Stimulated activated CD4-positive, alpha-beta T cell treated with anti-CD3 and anti-CD28 coated beads, TNF-alpha, amount 100 ng/mL, for 24 hours (primary cell): ENCODE measurements at places on chromosomes 7 and 10.

DNA sequence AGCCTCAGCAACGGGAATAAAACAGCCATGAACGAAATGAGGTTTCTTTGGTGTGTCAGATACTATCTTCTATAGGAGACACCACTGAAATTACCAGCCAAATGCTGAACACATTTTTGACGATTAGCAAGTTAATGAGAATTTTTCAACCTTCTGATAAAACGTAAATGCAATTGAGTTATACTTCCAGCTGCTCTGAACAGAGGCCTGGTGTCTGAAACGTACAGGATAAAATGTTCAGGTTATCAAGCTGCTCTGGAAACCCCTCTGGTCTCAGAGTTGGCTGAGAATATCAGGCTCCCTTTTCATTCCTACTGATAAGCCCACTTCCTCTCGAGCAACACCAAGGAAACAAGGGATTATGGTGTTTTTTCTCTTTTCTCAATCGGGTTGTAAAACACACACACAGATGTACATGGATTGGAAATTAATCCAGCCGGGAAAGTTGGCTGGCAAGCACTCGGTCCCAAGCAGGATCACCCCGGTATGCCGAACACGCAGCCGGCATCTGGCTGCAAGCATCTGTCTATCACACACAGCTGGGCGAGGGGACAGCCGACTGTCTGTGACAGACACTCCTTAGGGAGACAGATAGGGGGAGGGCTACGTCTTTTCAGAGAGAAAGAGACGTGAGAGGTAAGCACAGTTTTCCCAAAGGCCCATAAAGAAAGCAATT, 171.8 kb downstream of the PRKAG2 start:
- DNase-seq, result no peak

DNA sequence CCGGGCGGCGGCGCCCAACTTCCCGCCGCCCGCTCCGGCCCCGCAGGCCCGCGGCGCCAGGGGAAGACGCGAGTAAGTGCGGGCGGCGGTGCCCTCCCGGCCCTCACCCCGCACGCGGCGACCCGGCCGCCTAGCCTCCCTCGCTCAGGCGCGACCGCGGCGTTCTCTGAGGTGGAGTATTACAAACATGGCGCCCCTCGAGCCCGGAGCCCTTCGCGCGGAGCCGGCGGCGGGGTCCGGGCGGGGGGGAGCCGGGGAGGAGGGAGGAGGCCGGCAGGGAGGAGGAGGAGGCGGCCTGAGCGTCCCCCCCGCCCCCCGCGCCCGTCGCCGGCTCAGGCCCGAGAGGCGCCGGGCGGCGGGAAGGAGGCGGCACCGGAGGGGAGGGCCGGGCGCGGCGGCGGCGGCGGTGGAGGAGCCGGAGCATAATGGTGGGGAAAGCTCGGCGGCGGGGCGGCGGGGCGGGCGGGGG, at the start of gene ZMYND11:
TSS of gene ZMYND11 (plus strand) at position 324 of the 469 bp plus-strand sequence. CDS start 44,558 bp downstream, outside the sequence.
- DNase-seq, result peak; percentile 50

DNA sequence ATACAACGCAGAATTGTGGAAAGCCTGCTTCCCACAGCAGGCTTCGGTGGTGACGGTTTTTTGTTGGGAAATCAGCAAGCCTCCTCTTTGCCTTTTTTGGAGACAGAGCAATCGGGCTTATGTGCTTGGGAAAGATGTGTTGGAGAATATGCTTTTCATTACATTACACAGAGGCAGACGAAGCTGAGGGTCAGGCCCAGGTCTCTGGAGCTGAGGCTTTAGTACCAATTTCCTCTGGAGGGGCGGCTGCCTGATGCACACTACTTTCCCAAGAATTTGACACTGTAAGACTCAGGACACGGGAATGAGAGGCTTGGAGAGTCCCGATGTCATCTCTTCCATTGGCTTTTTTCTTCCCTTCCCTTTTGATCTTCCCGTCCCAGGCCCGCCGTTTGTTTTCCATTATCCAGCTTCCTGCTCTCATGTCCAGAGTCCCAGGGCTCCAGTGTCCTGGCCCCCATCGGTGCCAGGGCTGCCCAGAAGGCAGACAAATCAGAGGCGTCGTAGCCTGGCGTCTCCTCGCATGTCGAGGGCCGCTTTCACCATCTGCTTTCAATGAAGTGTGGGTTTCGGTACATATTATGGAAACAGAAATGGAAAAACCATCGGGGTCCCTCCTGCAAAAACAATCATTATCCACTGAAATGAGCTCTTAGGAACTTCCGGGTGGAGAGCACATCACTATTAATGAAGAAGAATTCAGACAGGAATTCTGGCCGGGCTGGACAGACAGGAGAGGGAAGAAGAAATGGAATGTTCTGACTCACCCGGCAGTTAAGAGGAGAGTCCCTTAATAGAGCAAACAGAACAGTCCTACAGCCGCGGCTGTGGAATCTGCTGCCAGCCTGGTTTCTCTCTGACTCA, 123.0 kb upstream of the JCAD start:
- no peak for DNase-seq

DNA sequence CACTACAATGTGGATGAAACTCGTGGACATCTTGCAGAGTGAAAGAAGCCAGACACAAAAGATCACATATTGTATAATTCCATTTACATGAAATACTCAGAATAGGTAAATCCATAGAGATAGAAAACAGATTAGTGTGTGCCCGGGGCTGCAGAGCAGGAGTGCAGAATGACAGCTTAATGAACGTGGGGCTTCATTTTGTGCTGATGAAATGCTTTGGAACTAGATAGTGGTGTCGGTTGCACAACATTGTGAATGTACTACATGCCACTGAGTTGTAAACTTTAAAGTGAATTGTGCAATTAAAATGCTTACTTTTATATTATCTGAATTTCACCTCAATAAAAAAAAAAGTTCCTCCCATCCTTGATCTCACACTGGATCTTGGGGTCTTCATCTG, 31.8 kb upstream of the CARD11 start:
- DNase-seq, result no peak

DNA sequence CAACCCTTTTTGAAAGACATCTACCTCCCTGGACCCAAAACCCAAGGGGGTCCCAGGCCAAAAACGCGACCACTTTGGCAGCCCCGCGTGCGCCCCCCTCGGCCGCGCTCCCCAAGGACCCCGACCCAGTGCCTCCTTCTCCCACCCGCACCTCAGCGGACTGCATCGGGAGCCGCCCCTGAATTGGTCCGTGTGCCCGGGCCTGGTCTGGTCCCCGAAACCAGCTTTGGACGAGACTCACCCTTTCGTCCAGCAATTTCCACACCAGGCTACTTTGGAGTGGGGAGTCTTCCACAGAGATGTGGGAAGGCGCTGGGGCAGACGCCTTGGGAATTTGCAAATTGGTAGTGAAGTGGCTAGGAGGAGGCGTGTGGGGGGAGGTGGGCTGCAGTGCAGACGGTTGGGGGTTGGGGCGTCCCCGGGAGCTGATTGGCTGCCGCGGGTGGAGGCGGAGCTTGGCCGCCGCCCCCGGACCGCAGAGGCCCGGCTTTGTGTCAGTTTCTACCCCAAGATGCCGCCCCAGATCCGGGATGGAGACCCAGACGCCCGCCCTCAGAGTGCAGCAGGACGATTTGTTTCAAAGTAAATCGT, 16.9 kb downstream of the TCAF1 start:
- DNase-seq, result peak; percentile 9

GRCh38 chr10:17220652-17221100, 7.4 kb upstream of the VIM start:
- DNase-seq, result no peak

GRCh38 chr10:91034494-91035159, 113.7 kb upstream of the ANKRD1 start:
- DNase-seq, result no peak

- DNase-seq, result no peak
Observed at GRCh38 chr10:123555616-123556015, 110.5 kb upstream of the GPR26 start.

DNA sequence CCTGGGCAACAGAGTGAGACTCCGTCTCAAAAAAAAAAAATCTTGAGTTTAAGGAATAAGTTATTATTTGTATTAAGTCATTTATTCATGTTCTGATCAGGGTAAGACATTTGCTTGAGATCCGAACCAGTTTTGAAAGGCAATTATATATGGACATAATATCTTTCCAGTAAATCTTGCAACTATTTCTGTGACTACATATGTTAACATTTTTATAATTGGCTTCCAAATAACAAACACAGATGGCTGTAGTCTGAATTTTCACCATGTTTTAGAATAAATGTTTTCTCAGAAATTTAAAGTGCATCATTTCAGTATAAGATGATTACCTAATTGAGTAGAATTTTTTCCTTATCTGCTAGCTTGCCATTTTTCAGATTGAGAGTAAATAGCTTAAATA, 21.2 kb downstream of the AKAP9 start:
- DNase-seq, result no peak

DNA sequence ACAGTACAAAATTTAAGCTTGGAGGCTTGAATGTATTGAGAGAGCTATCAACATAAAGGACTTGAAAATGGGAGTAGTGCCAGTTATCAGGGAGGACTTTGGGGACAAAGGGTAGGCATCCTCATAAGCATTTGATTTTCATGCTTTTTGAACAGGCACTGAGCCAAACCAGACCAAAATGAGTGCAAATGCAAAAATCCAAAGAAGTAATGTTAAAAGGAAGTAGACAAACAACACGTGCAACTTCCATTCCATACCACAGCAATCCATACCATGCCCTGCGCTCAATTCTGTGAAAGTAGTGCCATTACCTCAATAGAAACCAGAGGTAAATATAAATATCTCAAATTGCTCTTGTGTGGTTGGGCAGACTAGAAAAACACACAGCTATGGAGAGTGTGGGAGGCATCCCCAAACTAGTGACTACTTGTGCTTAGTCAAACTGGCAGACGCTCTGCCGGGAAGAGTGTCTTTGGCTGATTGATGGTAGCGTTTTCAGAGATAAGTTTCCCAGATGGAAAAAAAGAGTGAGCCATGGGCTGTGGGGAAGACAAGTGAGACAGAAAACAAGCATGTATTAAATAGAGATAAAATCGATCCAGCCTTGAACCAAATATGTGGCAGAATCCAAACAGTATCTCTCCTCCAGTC, 161.5 kb downstream of the CREB5 start:
- DNase-seq, result no peak

- no peak for DNase-seq
Observed at GRCh38 chr10:86440874-86441843, 74.6 kb upstream of the GRID1 start.

DNA sequence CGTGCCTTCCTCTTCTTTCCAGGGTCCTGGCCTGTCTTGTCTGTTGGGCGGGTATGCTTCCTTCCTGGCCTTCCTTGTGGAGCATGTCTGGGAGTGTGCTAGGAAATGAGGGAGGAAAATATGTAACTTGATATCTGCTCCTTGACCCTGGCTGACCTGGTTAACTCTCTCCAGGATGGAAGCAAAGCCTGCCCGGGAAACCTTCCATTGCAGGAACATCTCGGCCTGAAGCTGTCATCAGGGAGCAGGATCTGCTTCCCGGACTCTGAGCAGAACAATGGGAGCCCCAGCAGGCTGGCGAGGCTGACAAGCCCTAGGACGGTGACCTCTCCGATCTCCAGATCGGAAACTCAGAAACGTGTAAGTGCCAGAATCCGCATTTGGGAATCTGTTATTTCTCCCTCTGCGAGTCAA, 340.3 kb downstream of the FRMD4A start:
- DNase-seq, result no peak

DNA sequence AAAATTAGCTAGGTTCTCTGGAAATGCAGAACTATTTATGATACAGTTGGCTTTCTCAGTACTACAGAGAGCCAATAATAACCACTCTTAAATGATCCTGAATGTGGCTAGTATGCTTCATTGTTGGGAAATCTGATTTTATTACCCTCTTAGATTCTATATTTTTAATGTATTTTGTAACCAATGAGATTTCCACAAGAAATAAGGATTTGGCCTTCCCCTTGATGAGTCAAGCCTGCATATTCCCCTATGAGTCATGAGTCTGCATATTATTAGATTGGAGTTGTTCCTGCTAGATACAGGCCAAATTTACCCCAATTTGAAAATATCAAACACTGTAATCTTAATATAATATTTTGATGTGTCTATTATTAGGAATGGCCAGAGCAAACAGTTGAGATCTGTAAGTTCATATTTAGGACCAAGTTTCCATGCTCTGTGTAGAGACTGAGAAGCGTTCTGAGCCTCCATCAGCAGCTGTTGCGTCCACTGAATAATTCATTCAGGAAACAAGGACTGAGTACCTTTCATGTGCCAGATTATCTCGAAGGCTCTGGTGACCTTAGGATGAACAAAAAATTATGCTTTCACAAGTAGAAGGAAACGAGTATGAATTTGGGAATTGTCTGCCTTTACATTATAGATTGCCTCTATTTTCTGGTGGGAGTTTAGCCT, 793.4 kb downstream of the NRG3 start:
- DNase-seq, result no peak

DNA sequence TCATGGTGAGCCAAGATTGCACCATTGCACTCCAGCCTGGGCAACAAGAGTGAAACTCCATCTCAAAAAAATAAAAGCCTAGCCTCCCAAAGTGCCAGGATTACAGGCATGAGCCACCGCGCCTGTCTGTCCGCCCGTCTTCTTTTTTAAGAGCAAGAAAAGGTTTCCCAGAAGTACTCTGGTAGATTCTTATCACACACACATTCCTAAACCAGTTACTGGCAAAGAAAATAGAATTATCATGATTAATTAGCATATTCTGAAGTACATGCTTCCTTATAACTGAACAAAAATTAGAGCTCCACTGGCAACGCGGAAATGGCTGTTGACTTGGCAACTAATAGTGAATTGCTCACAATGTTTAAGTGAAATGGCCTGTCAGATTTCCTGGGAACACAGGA, 87.0 kb downstream of the ADK start:
- DNase-seq, result no peak

- no peak for DNase-seq
Observed at GRCh38 chr10:53508197-53508596, 735.6 kb upstream of the MBL2 start.

- no peak for DNase-seq
Observed at GRCh38 chr7:107208024-107208521, 39.3 kb downstream of the HBP1 start.

DNA sequence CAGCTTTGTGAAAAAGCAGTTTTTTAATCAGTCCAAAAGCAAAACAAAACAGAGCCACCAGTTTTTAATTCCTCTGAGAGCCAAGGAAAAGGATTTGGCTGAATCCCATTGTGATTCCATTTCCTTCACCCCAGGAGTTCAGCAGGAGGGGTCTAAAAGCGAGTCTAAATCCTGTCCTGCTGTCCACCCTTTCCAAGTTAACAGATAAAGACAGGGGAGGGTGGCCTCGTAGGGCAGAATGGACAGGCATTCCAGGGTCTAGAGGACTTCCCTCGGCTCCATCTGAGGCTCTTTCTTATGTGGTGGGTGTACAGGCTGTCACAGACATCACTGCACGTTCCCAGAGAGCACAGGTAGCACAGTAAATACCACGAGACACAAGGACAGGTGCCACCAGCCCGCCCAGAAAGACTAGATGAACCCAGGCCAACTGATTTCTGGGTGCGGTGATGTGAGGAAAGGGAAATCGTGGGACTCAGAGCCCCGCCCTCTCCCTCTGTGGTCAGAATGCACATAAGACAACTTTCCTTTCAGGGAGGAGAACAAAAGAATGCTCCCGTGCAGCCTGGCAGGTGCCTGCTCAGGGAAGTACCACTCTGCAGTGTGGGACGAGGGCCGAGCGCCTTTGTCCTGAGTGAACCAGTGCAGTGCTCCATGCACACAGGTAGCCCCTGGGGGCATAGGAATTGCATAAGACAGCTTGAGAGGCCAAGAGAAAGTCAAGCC, 119.7 kb downstream of the ABLIM1 start:
- DNase-seq, result no peak

GRCh38 chr10:48651839-48652238, 32.8 kb upstream of the WDFY4 start:
- DNase-seq, result no peak
